ENCODE measurements at places on chromosomes 4 and X.

DNA sequence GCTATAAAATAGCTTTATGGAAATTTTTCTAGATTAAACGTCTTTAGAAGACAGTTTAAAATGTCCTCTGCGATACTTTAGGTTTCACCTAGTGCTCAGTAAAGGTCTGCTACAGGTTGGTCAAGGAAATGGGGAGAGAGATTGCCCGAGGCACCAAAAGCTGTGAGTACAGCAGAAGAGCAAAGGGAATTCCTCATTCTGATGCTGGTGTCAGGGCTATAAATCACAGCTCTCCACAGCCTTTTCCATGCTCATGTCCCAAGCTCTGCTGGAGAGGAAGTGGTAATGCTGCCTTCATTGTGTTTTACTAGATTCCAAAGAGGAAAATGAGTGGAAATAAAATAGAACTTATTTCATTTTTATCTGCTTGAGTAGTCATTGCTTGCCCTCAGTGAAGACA, 2060.4 kb downstream of the ARAP2 start:
- no peak for DNase-seq

DNA sequence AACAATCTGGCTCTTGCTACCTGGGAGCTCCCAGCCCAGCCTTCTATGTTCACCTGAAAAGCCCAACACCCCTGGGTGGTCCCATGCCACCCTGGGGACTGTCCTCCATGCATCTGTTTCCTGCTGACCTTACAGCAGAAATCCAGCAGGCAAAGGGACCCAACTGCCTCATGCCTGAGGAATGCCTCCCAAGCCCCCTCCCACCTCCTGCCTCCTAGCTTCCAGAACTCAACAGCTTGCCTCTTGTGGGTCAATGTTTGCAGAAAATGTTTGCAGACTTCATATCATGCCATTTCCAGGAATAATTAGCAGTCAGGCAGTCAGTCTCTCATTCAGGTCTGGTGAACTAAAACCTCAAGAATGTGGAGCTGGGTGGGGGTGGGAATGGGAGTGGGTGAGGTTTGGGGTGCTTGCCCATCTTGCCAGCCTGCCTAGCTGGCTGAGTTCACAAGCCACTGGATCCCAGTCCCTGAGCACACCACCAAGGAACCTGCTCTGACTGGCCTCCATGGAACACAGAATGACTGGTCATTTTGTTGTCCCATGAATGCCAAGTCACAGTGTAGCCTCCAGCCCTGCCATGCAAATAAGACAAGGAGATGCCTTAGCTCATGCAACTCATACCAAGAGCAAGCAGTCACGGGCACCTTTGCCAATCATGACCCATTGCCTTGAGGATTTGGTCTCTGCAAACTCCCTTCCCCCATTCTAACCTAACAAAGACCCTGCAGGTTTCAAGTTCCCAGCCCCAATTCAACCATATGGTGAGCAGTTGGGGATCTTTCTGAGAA, 12.1 kb upstream of the PLAC1 start:
- DNase-seq: no peak

- no peak for DNase-seq
These were observed 343.1 kb downstream of the GRID2 start for GRCh38 chr4:92646826-92647225.

DNA sequence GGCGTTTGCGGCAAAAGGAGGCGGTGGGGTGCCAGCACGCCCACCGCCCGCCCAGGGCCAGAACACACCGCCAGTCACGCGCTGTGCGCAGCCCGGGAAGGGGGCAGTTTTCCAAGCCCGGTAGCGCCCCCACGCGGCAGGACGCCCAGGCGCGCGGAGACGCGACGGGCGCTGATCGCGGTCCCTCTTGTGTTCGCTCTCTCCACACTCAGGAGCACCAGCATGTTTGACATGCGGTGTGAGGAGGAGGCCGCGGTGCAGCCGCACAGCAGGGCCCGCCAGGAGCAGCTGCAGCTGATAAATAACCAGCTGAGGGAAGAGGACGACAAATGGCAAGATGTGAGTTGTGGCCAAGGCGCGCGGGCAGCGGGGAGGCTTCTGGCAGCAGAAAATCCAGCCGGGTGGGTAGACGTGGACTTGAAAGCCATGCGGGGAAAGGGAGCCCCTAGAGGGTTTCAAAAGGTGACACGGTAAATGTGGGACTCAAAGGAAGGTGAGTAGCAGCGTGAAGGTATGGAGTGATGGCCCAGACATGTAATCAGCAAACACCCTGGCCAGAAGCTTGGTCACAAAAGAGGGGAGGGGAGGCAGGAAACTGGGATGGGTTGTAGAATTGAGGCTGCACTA, 104.1 kb downstream of the PHOX2B start:
- DNase-seq: no peak

GRCh38 chr4:175326796-175327195, 408.6 kb downstream of the ADAM29 start:
- DNase-seq: no peak

DNA sequence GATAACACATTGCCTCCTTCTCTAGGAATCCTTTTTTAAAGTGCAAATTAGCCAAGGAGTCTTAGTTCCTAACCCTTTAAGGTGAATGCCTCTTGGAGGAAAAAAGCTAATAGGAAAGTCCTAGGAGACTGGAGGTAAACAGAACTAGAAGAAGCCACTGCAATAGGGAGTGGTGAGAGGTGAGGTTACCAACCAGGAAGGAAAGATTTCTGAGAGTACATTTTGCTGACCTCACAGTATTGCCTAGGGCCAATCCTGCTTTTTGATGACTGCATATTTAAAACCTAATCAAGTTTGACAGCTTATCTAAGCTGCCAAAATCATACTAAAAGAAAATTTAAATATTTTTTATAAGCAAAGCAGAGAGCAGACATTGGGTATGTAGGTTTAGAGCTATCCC, 7.3 kb upstream of the CUL4B start:
- no peak for DNase-seq

- peak; percentile 2 for DNase-seq
These were observed 25.3 kb downstream of the HOPX start for GRCh38 chr4:56655627-56656345.

- DNase-seq: no peak
These were observed 186.7 kb downstream of the ENOX2 start for GRCh38 chrX:130716346-130716745.

DNA sequence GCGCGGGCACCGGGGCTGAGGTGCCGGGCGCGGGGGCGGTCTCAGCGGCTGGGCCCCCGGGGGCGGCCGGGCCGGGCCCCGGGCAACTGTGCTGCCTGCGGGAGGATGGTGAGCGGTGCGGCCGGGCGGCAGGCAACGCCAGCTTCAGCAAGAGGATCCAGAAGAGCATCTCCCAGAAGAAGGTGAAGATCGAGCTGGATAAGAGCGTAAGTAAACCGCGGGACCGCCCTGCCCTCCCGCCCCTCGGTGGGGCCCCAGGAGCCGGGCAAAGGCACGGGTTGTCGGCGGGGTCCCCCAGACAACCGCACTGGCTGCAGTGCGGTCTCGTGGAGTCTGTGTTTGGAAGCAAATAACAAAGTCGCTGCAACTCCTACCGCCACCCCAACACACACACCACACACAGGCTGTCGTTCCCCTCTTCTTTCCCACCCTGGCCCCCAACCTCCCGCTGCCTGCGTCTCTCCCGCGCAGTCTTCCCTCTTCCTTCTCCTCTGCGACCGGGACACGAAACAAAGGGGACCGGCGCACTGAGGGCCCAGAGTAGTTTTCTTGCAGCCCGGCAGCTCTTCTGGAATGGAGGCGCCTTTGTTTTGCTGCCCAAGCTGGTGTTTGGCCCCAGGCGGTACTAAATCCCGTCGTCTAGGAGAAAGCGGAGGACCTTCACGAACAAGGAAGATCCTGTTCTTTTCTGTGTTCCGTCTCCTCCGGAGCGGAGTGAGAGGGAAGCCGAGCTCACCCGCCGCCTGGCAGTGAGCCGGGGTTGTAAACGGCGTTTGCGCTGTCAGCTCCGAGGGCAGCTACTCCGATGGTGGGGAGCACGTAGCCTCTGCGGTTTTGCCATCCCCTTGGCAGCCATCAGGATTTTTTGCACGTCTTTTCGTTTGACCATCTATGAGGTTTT, 788 bp downstream of the SAP30 start:
- peak; percentile 42 for DNase-seq

DNA sequence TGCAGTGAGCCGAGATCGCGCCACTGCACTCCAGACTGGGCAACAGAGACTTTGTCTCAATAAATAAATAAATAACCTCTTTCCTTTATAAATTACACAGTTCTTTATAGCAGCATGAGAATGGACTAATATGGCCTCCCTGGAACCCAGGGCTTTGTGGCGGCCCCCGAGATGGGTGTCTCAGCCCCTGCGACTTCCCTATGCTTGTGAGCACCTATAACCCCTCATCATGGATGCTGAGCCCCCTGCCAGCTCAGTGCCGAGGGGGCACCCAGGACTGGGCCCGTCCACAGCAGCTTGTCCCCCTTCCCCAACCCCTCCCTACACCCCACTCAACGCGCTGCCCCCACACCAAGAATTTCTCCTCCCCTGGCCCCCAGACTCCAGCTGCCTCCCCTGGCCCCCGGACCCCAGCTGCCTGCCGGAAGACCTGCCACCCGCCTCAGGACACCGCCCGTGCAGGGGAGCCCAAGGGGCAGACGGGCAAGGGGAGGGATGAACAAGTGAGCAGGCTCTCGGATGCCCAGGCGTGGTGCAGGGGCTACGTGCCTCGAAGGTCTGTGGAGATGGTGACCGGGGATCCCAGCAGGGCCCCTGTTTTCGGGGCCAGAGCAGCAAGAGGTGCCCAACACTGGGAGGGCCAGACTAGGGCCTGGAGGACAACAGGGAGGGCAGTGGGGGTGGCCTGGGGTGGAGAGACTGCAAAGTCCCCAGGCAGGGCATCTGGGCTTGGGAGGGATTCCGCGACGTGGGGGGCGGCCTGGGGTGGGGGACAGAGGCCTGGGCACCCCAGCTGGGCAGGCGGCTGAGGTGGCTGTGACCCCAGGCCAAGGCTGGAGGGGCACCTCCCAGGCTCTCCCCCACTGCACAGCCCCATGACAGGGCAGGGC, 74.0 kb downstream of the FAM53A start:
- no peak for DNase-seq

DNA sequence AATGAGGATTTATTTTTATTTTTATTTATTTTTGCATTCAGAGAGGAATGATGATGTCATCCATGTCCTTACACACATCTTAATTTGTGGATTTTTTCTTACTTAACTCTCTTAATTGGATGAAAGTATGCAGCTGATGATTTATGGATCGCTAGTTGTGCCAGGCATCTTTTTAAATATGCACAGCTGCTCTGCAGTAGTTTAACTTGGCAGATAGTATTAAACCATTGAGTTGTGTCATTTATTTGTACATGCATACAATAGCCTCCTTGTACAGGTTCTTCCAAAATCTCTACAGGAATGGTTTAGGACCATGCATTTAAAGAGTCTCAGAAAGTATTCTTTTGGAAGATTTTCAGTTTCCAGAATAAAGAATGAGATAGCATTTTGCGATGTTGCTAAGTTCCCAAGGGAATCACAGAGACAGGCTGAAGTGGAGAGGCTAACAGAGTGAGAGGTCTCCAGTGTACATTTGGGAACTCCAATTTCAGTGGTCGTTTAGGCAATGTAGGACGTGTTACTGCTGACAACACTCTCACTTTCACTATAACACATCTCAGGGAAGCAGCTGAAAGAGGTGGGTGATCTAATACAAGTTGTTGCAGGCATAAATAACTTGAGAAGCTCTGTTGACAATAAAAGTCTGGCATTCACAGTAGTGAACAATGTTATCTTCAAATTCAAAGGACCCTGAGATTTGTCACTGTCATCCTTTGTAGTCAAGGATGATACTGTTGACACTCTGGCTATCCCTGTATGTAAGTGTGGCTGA, 49.9 kb upstream of the SCRG1 start:
- DNase-seq: peak; percentile 52

DNA sequence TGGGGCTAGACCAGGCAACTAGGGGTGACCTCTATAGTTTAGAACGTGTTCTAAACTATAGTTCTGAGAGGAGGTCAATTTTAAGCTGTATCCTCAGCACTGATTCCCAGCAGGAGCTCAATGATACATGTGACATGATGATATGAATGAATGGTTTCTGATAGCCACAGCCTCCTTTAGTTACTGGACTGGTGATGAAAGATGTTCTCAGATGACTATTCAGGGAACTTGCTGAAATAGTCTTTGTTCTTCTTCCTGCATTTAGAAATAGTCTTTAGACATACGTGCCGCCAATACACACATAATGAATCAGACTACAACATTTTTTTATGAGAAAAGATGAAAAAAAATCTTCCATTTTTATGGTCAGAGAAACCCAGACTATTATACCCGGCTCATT, 116.3 kb upstream of the TMEM150C start:
- no peak for DNase-seq

- no peak for DNase-seq
These were observed 174.2 kb upstream of the DMD start for GRCh38 chrX:33385546-33385945.

DNA sequence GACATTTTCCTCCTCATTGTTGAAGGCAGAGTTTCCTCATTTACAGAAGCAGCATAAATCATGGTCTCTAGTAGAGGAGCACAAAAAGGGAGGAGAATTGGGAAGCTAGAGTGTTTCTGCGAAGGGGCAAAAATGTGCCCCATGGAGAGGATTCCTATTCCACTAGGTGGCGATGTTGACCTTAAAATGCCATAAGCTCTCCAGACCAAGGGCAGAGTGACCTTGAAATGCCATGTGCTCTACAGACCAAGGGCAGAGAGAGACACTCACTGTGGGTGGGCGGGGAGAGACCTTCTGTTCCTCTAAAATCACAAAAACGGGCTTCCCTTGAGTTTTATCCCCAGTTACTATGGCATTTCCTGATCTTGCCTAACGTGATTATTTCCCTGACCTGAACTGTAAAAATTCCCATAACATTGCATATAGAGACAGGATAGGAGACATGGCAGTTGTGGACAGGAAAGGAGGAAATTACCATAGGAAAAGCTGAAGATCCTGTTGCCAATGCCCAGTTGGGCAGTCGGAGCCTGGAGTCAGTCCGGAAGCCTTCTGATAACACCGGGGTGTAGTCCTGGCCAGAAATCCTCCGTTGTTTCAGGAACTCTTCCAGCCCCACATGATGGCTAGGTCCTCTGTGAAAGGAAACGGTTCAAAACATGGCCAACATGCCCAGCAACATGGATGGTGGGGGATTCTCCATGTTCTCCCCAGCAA, 567.7 kb downstream of the MAGEB5 start:
- peak; percentile 12 for DNase-seq

DNA sequence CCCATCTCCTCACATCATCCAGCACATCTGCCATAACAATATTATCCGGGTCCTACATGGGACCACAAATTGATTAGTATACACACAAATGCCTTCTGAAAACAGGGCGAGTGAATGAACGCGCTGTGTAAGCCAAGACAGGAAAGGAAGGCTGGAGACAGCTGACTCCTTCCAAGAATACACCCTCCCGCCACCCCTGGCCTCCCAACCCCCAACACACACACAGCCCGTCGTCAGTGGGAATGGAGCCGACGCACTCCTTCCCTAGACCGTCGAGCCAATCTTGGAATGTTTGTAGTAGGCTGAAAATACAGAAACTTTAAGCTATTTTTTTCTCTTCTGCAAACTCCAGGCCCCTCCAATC, 319 bp upstream of the MAGEH1 start:
- no peak for DNase-seq

Measured in SK-N-DZ (cell line).